Fibroblast of the conjunctiva (primary cell): ENCODE measurements at places on chromosomes 3 and 15.

GRCh38 chr3:124686028-124686670 is 44.1 kb upstream of the UMPS start:
- DNase-seq, result no peak

- no peak for DNase-seq
Measured at GRCh38 chr3:57985176-57985983, 22.8 kb upstream of the FLNB start.

- DNase-seq, result no peak
Measured at GRCh38 chr15:26475554-26475953, 297.3 kb downstream of the GABRB3 start.

- DNase-seq, result no peak
Measured at GRCh38 chr15:60721257-60721626, 242.3 kb upstream of the ICE2 start.
